ENCODE measurements at places on chromosomes 12 and 14. TPM values are rescaled to one million over a fixed set of nuclear protein-coding genes. Genes with fewer than 3 reads are reported as not detected.

SERPINA3 gene
- total RNA-seq, result 99.0 TPM

LBHD2 gene
- not detected for total RNA-seq

DCN gene
- 93.3 TPM for total RNA-seq

SFSWAP gene
- 39.5 TPM for total RNA-seq

RPL10L gene
- total RNA-seq, result not detected

MYH6 gene
- total RNA-seq, result not detected

FAM181A gene
- not detected for total RNA-seq

EIF4B gene
- 493 TPM for total RNA-seq

Data from esophagus squamous epithelium (tissue), 5 donors.